ENCODE measurements at places on chromosomes 3 and 15.

DNA sequence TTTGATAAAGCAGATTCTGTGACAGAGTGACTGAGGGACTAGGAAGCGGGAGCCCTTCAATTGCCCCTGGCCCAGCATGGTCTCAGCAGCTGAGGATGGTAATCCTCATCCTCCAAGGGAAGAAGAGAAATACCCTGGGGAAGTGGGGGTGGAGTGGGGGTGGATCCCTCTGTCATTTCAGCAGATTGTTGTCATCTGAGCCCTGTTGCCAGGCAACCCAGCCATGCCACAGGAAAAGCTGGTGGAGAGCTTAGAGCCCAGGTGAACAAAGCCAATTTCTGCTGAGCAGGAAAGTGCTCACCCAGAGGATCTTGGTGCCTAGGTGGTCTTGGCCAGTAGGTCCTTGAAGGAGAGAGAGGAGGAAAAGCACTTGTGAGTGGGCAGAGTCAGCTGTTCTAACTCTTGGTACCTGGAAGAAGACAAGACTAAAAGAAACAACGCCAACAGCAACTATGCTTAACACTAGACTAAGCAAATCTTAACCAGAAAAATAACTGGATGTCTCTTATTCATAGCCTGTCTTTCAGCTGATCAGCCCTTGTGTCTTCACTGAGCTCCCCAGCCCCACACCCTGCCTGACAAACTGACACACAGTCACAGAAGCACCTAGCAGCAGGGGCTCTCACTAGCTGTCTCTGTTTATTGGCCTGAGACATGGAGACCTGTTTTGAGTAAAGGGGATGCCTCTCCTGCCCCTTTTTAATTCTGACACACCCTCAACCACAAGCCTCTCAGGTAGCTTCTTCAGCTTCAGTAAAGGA lies 40.1 kb upstream of the DCLK3 start:
- no peak for DNase-seq

- DNase-seq, result no peak
Measured at GRCh38 chr15:33031324-33031821, 163.1 kb downstream of the FMN1 start.

GRCh38 chr3:120749843-120750242 lies 7.3 kb downstream of the GTF2E1 start:
- no peak for DNase-seq

DNA sequence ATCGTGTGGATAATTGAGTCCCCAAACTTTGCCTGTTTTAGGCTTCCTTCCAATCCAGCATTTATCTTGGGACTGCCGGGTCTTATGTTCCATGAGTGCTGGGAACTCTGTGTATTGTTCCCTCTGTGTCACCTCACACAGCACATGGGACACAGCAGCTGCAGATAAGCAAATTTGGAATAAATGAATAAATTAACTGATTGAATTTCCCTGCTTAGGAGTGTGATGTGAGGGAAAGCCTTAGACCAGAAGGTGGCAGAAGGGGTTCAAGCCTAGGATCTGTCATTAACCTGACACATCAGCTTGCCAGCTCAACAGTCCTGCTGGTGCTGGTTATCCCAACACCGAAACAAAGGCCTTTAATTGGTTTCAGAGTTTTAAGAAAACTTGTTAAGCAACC lies 114.3 kb downstream of the OXSM start:
- no peak for DNase-seq

DNA sequence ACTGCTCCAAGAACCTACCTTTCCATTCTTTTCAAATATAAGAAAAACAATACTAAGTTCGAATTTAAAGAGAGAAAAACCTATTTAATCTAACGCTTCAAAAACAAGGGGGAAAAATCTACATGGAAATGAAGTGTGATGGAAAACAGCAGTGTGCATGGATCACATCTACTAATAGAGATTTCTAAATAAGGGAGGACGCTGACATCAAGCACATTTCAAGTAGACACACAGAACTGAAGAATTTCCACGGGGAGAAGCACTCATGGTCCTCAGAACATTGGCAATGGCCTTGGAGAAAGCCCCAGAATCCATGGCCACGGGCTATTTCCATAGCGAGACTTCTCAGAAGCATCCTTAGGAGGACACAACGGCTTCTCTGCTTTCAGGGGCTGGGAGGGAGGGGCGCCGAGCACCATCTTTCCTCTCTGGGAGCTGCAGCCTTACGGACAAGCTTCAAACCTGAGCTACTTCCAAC lies 1.0 kb downstream of the TASOR start:
- DNase-seq, result no peak

DNA sequence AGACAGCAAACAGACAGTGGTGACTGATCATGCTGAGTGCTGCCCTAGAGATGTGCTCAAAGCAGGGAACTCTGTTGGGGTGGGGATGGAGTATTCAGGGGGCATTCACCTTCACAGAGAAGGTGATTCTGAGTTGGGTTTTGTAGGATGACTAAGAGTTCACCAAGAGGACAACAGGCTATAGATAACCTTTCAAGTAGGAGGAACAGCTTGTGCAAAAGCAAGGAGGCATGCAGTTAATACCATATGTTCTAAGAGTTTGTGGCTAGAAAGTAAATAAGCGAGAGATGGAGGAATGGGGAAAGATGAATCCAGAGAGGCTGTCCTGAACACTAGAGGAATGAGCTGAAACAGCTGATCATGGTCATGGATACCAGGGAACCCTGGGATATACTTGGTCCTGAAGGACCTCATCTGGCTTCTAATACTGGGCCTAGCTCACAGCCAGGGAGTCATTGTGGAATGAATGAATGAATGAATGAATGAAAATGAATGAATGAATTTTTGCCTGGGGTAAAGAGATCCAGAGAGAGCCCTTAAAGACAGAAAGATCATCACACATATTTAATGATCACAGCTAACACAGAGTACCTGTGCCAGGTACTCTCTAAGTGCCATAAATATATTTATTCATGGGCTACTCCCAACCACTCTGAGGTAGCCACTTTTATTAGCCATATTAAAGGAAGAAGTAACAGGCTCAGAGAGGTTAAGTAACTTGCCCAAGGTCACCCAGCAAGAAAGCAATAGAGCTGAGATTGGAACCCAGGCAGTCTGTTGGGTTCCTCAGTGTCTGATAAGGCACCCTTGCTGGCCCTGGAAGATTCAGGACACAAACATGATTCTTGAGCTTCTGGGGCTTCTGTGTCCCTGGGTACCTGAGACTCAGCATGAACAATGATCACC lies 22.0 kb downstream of the SMAD6 start:
- DNase-seq, result no peak

All from KG1 (cell line).